Fibroblast of skin of back (primary cell): ENCODE measurements at places on chromosomes 6 and 20.

GRCh38 chr6:138540468-138540867 lies 41.2 kb upstream of the NHSL1 start:
- DNase-seq, result peak; percentile 95

- no peak for DNase-seq
Measured at GRCh38 chr20:46701057-46701456, 8.4 kb upstream of the SLC2A10 start.

DNA sequence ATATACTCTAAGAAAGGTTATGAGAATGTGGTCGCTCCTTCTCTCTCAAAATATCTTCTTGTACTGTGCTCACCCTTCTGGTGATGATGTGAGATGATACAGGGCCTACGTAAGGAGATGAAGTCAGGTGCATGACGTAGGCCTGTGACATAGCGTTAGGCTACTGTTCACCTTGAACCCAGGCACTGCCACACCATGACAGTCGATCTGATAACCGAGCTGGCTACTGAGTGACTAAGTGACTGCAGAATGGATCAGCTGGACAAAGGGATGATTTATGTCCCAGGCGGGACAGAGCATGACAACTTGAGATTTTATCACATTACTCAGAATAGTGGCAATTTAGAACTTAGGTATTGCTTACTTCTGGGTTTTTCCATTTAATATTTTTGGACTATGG lies 11.2 kb downstream of the SLC24A3 start:
- no peak for DNase-seq

- no peak for DNase-seq
Measured at GRCh38 chr6:109912118-109912517, 66.0 kb upstream of the GPR6 start.

DNA sequence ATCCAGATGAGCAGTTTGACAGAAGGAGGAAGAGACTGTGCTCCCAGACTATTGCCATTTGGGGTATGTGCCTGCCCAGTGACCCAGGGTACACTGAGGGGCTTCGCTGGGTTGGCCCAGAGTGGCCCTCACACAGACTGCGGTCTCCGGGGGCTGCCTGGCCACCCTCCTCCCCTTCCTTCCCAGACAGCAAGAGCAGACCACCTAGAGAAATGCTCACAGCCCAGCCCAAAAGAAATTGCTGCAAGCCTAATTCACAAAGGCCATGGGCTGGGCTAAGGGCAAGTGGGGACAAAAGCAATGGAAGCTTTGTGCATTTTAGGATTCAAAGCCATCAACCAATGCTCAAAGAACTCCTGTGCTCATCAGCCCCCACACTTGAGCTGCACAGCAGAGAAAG lies 277.6 kb downstream of the CDC5L start:
- DNase-seq, result no peak

- peak; percentile 13 for DNase-seq
Measured at GRCh38 chr6:91142154-91142553, 555.3 kb upstream of the MAP3K7 start.

DNA sequence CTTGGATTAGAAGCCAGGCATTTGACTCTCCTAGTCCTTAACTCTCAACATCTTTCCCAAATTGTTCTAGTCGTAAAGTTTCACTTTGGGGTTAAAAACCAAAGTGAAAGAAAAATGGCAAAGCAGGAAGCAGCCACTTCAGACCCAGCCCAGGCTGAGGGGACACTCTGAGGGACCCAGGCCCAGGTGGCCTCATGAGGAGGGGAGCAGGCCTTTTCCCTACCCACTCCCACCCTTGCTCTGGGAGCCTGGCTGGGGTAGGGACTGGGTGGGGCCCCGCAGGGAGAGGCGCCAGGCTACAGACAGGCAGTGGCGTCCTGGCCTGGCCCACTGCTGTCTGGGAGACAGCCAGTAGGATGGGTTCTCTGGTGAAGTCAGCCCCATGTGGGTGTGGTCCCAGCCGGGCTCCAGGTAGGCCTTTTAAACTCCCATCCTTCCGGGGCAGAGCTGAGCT lies 68.7 kb upstream of the MYL9 start:
- DNase-seq, result no peak

GRCh38 chr6:125748406-125749172 lies 843 bp upstream of the HEY2 start:
- peak; percentile 42 for DNase-seq

DNA sequence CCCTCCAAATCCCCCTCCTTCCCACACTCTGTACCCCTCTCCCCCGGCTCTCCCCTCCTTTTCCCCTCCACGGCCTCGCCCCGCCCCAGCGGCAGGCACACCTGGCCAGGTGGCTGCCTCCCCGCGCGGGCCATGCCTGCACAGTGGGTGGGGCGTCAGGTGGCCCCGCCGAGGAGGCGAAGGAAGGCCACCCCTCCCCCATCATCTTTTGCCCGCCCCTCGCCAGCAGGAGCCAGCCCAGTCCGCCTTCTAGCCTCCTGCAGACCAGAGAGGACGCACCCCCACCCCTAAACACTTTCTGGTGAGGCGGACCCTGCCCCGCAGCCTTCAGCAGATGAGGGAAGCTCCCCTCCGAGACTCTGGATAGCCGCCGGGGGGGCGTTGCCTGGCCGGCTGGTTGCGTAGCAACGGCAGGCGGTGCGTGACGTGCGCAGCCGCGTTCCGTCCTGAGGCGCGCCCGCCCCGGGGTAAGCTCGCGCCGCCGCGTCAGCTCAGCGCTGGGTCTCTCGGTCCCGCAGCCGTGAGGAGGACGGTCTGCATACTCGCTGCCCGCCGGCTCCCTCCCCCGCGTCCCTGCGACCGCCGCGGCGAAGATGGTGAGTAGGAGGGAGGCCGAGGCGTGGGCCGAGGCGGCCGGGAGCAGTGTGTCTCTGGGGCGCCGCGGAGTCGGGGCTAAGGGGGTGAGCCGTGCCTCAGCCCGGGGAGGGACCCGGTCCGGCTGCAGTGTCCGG lies at the start of gene DSTN:
Gene DSTN (plus strand): TSS at position 460 of the 731 bp plus-strand sequence. CDS start 134 bp downstream, at position 594.
- DNase-seq, result peak; percentile 98

DNA sequence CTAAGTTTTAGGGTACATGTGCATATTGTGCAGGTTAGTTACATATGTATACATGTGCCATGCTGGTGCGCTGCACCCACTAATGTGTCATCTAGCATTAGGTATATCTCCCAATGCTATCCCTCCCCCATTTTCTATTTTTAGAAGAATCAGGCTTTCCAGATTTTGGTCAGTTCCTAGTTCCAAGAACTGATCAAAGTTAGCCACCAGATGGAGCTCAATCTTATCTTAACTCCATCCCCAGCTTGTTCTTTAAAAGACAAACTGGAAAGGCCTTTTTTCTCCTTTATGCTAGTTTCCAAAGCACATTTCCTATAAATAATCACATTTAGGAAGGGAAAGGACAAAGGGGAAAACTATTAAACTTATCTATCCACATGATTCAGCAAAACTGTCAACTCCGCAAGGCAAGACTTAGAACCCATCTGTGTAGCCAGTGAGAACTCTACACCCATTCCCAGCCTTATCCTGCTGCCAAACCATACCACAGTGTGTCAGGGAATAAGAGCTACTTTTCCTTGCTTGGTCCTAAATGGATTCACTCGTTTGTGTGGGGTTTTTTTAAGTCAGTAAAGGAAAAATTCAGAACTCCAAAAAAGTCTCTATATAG lies 22.8 kb upstream of the KHDC1 start:
- peak; percentile 57 for DNase-seq

DNA sequence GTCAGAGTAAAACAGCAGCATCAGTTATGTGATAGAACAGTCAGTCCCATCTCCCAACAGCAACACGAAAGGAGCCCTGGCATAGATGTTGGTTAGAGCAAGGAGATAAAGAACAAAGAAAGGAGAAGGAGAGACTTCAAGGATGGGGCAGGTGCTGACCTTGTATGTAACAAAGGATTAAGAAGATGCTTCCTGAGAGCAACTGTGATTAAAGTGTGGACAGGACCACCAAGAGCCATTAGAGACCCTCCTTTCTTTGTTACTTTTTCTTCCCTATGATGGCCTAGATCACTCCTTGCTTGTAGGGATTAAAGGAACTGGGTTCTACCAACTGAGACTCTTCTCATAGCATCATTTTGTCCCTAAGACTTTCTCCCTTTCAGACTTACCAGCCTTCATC lies 75.2 kb upstream of the GPR6 start:
- no peak for DNase-seq

GRCh38 chr20:2845607-2846006 lies 5.1 kb downstream of the VPS16 start:
- DNase-seq, result no peak

DNA sequence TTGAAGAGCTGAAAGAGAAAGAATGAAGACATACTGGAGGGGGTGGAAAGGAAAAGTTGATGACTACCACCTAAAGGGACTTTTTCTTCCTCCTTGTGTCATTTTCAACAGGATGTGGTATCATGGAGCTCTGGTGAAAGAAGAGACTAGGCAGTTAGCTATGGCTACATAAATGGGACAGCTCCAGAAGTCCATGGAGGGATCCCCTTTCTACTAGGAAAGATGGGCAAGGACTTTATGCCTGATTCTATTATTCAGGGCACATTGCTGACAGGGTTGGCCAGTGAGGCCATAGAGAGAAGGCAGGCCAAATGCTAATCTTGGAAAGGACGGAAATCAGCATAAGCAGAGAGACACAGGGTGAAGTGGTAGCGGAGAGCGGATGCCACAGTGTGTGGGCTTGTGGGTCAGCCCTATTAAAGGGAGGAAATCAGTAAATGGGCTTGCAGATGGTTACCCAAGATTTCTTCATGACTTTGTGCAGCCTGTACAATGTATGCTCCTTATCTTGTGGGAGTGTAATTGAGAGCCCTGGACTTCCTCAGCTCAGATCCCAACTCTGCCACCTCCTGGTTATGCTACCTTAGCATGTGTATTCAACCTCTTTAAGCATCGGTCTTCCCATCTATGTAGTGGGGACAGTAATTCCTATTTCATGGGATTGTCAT lies 77.4 kb upstream of the TMEM170B start:
- DNase-seq, result peak; percentile 35

GRCh38 chr6:10598084-10598960 lies 77.2 kb downstream of the GCNT2 start:
- no peak for DNase-seq

GRCh38 chr6:160992061-160992979 lies 751 bp downstream of the MAP3K4 start:
- peak; percentile 73 for DNase-seq

GRCh38 chr20:34928411-34928810 lies 27.2 kb downstream of the GSS start:
- DNase-seq, result no peak

GRCh38 chr20:33945391-33946081 lies 48.2 kb upstream of the RALY start:
- peak; percentile 52 for DNase-seq

GRCh38 chr6:82068721-82069120 lies 178.8 kb downstream of the IBTK start:
- no peak for DNase-seq

- DNase-seq, result no peak
Measured at GRCh38 chr6:134515986-134516385, 198.1 kb upstream of the SGK1 start.

- peak; percentile 27 for DNase-seq
Measured at GRCh38 chr20:45111799-45112471, 3.0 kb downstream of the WFDC5 start.

DNA sequence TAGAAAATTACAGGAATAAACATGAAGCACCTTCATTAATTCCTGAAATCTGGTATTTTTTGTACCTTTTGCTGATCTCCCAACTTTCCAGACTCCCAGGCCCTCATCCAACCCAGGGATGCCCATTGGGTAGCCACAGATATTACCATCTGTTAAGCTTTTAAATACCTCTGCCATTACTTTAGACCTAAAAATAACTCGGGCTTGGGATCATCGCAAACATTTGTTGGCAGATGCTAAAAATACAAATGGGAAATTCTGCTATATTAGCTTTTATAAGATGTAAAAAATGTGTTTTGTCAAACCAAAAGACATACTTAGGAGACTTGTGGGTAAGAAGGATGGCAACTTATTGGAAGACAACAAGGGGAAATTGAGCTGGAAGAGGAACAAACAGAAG lies 376.1 kb downstream of the CENPW start:
- peak; percentile 69 for DNase-seq

DNA sequence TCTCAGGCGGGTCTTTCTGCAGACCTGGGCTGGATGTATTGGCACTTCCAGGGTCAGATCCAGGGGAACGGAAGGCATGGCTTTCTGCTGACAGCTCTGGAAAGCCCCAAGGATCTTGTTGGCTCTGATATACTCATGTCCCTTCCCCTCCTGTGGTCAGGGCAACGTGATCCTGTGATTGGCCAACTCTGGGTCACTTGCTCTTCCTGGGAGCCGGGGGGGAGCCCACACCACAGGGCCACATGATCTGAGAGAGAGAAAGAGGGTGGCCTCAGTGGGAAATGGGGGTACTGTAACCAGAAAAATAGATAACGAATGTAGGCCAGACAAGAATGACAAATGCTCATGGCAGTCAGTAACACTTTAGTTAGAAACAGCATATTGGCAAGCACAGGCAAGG lies 223.0 kb downstream of the NFATC2 start:
- no peak for DNase-seq

- DNase-seq, result no peak
Measured at GRCh38 chr6:10685092-10685915, 9.1 kb downstream of the C6orf52 start.

DNA sequence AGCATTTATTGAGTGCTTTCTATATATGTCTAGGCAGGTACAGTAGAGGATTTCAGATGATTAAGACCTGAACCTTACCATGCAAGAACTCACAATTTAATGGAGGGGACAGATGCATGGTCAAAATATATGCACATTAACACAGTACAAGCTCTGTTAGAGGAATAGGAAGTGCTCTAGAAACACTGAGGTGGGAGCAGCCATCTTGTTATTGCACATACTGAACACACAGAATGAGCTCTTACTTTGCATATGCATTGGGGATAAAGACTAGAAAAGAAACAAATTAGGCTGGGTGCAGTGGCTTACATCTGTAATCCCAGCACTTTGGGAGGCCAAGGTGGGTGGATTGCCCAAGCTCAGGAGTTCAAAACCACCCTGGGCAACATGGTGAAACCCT lies 438.3 kb downstream of the UTRN start:
- no peak for DNase-seq

- no peak for DNase-seq
Measured at GRCh38 chr20:33279261-33279910, 3.6 kb upstream of the BPIFB1 start.

DNA sequence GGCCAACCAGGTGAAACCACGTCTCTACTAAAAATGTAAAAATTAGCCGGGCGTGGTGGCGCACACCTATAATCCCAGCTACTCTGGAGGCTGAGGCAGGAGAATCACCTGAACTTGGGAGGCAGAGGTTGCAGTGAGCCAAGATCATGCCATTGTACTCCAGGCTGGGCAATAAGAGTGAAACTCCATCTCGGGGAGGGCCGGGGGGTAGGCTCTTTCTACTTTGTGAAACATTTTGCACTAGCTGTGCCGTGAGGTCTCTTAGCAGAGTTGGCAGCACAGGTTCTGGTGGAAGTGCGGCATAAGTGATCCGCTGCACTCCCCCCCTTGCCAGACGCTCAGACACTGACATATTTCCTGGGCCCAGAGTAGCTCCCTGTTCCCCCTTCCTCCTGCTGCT lies 24.5 kb downstream of the PSMG4 start:
- DNase-seq, result no peak

- DNase-seq, result no peak
Measured at GRCh38 chr6:6588064-6588923, at the start of gene LY86. TSS of gene LY86 (plus strand) at chr6:6588720. CDS start at chr6:6588735, 15 bp downstream.

- DNase-seq, result peak; percentile 73
Measured at GRCh38 chr6:166625356-166625755, 1.7 kb downstream of the RPS6KA2 start.
